ENCODE measurements at places on chromosomes 7 and 10.

GRCh38 chr7:146728611-146729010 lies 612.0 kb downstream of the CNTNAP2 start:
- no peak for DNase-seq

- no peak for DNase-seq
Measured at GRCh38 chr7:150974468-150975391, 3.4 kb downstream of the KCNH2 start.

- no peak for DNase-seq
Measured at GRCh38 chr7:14833707-14834106, 68.8 kb downstream of the DGKB start.

- DNase-seq: no peak
Measured at GRCh38 chr10:34933676-34934075, 118.6 kb upstream of the PARD3 start.

DNA sequence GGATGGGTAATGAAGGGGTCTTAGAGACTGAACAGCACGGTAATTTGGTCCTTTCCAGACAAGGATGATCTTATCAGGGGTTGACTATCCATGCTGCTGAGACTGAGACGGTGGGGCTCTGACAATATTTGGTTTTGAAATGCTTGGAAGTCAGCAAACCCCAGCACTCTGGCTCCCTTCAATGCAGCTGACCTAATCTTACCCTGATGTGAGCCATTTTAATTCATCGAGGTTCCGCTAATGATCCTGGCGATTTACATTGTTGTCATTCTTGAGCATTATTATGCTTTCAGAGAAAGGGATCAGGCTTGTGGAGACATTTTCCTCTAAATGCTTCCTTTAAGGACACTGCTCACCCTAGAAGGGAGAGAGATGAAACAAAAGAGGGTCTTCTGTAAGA lies 114.6 kb upstream of the BMPER start:
- DNase-seq: no peak

DNA sequence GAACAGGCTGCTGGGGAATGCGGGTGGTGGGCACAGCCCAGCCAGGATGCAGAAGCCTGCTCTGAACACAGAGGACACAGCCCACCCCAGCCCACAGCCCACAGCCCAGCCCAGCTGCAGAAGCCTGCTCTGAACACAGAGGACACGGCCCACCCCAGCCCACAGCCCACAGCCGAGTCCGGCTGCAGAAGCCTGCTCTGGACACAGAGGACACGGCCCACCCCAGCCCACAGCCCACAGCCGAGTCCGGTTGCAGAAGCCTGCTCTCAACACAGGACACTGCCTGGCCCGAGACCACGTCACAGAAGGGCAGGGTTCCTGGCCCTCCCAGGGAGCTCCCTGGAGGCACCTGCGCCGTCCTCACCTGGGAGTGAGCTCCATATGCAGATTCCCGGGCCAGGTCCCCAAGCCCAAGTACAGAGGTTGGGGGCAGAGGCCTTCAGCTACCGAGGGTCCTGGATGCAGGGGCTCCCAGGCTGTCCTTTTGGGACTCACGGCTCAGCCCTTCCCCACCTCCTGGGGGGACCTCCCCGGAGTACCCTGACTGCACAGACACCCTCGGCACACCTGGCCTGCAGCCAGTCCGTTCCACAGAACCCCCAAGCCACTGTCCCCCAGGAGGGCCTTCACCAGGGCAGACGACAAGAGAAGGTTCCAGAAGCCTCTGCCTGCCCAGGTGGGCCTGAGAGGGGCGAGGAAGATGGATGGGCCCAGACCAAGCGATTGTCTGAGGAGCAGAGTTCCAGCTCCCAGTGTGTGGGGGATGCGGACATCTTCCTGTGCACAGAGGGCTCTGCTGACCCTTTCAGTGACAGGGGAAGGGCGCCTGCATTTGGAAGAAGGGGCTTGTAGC lies 23.7 kb upstream of the FOXL3 start:
- no peak for DNase-seq

DNA sequence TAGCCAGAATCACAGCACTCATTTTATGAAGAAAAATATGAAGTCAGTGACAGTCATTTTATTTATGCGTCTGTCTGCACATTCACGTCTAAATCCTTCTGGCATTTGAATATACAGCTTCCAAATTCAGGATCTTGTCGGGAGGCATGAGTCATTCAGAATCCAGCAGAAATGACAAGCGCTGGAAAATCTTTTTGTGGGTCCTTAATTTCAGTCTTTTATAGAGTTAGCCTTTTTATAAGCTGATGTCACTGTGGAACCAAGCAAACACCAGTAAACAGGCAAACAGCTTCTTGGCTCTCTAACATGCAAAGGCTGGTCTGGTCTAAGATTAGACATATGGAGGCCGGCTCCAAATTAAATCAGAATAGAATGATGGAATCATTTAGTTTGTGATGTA lies 388.2 kb upstream of the TEX47 start:
- DNase-seq: no peak

GRCh38 chr10:129525401-129525801 lies 58.4 kb downstream of the MGMT start:
- DNase-seq: no peak

DNA sequence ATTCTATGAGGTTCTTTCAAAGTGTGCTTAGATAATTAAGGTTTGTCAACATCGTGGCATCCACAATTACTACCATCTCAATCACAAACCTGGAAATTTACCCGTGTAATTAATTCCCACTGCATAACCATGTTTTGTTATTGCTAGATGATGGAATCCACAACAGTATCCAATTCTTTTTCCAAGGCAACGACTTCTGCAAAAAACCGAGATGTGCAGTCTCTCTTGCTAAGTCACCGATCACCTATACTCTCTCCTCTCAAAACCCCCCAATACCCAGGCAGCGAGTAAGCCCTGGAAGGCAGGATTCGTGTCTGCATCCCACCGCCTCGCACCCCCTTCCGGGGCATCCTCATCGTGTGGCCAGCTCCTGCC lies 678 bp upstream of the EIF4H start:
- no peak for DNase-seq

DNA sequence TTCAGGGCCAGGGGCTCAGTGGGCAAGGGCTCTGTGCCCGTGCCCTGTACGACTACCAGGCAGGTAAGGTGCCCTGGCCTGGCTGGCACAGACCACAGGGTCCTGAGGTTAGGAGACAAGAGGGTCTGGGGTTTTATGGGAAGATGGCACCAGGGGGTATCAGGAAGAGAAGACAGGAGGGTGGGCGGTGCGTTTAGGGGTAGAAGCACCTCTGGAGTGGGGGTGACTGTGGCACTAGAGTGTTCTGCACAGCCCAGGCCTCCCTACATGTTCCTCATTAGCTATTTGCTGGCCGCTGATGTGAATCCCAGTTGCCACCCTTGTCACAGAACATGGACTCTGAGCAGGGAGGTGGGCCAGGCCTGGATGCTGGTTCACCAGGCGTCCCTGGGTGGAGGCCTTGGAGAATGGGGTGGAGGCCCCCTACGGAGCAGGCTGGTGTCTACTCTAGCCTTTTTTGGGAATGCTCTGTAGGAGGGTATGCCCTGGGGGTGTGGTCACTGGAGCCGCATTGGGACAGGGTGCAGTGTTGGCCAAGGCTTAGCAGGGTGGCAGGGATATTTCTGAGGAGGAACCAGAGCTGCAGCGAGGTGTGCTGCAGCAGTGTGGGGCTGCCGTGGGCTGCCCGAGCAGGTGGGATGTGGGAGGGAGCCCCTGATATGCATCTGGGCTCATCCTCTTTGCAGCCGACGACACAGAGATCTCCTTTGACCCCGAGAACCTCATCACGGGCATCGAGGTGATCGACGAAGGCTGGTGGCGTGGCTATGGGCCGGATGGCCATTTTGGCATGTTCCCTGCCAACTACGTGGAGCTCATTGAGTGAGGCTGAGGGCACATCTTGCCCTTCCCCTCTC lies 5.0 kb downstream of the PGAM2 start:
- DNase-seq: no peak

GRCh38 chr10:119133949-119134348 lies 30.0 kb downstream of the DENND10 start:
- peak; percentile 40 for DNase-seq
